ENCODE measurements at places on chromosomes 4 and X. TPM values are rescaled to one million over a fixed set of nuclear protein-coding genes. Genes with fewer than 3 reads are reported as not detected.
A peak's percentile ranks its signal among the peaks of the same experiment; 100 is the strongest.

DNA sequence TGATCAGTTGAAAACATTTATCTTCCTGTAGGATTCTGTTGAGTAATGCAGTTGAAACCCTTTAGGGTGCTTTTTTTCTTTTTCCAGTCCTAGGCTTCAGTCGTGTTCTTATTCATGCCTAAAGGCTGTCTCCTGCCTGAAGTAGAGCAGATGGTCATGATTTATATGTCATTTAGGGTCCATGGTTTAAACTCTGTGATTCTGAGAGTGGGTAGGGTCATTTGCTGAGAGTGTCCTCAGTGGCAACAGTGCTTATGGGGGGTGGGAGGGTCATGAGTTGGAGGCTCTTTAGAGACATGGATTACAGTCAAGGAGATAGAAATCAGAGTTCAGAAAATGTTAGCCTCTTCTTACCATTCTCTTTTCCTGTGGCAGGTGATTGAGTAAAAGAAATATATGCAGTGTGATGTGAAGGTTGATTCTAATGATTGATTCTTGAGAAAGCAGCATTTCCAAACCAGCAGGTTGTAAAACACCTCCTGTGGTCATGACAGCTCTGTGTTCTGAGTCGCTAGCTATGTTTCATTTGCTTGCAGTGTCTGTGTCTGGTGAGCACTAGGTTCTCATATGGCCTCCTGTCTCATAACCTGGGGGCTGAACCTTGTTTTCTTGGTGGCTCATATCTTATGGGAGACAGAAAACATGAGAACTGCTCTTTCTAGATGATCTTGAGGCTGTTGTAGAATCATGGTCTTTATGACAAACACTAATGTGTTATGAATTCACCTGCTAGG is 60.4 kb downstream of the JADE1 start:
- H3K27me3 ChIP-seq: no peaks in the 10 kb centered on the region
- peaks cover 6% of the 10 kb centered on the region for H3K4me1 ChIP-seq
- H3K36me3 ChIP-seq: peaks cover 14% of the 10 kb centered on the region
- no peak overlapping the region for H3K27ac ChIP-seq
- no peak overlapping the region for H3K4me3 ChIP-seq

- H3K4me3 ChIP-seq: no peak overlapping the region
- no peaks in the 10 kb centered on the region for H3K36me3 ChIP-seq
- DNase-seq: no peak
- no peak overlapping the region for H3K27ac ChIP-seq
- H3K4me1 ChIP-seq: no peaks in the 10 kb centered on the region
- H3K27me3 ChIP-seq: no peaks in the 10 kb centered on the region
Measured at GRCh38 chr4:111535792-111536191, 609.5 kb upstream of the FAM241A start.

DNA sequence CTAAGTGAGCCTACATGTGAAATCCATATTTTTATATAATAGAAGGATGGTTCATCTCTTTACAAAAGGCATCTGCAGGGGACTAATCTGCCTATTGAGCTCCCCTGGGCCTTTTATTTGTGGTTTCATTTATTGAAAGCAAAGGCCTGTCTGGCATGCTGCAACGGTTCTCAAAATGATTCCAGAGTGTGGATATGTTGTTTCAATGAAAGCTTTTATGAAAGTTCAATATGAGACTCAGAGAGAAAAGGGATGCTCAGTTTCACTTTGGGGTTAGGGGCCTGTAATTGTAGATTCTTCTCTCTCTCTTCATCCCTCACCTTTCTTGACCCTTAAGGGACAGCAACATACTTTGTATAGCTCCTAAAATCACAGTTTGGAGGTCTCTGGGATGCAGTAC is 204.2 kb upstream of the CASK start:
- H3K36me3 ChIP-seq: no peaks in the 10 kb centered on the region
- no peak for DNase-seq
- no peaks in the 10 kb centered on the region for H3K27me3 ChIP-seq
- H3K27ac ChIP-seq: no peak overlapping the region
- no peaks in the 10 kb centered on the region for H3K4me1 ChIP-seq
- no peak overlapping the region for H3K4me3 ChIP-seq

DNA sequence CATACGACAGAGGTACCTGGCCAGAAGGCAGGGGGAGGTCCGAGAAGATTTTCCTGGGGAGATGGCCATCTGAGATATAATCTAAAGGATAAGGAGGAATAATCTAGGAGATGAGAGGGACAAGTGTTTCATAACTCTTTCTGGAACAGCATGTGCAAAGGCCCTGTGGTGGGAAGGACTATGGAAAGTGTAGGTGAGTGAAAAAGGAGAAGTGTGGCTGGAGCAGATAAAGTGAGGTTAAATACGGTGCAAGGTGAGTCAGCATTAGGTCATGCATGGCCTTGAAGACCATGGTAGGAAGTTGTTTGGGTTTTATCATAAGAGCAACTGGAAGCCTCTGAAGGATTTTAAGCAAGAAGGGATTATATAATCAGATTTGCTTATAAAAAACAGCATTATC is 34.6 kb upstream of the MTM1 start:
- H3K27ac ChIP-seq: no peak overlapping the region
- no peak overlapping the region for H3K4me3 ChIP-seq
- no peaks in the 10 kb centered on the region for H3K36me3 ChIP-seq
- no peak for DNase-seq

DNA sequence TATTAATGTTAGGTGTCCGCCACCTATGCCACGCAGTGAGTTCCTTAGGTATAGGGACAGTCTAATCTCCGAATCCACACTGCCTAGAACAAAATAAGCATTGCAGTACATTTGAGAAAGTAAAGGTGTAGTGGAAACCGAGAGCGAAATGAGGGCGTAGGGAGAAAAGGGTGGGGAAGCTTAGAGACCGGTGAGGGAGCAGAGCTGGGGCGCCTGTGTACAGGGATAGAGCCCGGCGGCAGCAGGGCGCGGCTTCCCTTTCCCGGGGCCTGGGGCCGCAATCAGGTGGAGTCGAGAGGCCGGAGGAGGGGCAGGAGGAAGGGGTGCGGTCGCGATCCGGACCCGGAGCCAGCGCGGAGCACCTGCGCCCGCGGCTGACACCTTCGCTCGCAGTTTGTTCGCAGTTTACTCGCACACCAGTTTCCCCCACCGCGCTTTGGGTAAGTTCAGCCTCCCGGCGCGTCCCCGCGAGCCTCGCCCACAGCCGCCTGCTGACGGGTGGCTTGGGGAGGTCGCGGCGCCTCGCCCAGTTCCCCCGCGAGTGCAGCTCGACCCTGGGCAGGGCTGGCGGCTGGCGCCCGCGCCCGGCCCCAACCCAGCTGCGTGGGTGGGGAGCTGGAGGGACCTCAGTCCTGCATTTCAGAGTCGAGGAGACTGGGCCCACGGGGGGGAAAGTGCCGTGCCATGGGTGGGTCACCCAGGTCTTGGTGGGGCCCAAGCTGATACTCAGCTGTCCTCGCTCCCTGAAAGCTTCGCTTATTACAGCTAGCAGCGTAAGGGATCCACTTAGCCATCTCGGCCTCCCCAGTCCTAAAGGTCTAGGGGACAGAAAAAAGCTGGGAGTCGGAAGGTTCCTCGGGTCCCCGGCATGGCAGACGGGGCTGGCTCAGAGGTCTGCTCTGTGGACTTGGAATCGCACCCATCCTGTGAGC is at the start of gene ANXA3:
Gene ANXA3, plus strand, starts transcription at position 351 of the 932 bp plus-strand sequence. CDS start 2,704 bp downstream, outside the sequence.
- no peaks in the 10 kb centered on the region for H3K36me3 ChIP-seq
- peak within 1 kb of the TSS; percentile 13 for H3K4me3 ChIP-seq
- DNase-seq: no peak
- no peaks in the 10 kb centered on the region for H3K27me3 ChIP-seq
- no peaks in the 10 kb centered on the region for H3K4me1 ChIP-seq
- H3K27ac ChIP-seq: no peak within 1 kb of the TSS

GRCh38 chr4:78288327-78288726 is 231.2 kb downstream of the FRAS1 start:
- H3K36me3 ChIP-seq: no peaks in the 10 kb centered on the region
- H3K4me3 ChIP-seq: no peak overlapping the region
- H3K27ac ChIP-seq: no peak overlapping the region
- peak; percentile 54 for DNase-seq

DNA sequence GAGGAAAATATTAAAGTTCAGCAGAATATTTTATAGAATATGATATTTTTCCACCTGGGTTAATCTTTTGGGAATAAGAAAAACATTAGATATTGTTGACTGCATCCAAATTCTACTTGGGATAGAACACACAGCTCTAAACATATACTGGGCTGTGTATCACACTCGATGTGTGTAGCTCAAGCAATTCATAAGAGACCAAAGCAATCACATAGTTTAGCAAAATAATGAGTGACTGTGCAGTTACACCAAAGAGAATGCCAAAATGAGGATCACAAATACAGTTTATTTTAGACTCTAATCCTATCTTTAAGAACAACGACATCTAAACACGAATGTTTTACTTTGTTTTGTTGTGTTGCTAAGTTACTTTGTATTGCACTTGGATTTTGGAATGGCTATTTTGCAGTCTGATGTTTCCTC is 101.2 kb downstream of the CBR4 start:
- H3K4me3 ChIP-seq: no peak overlapping the region
- H3K27ac ChIP-seq: no peak overlapping the region

- no peak overlapping the region for H3K4me3 ChIP-seq
- H3K4me1 ChIP-seq: peaks cover 21% of the 10 kb centered on the region
- no peaks in the 10 kb centered on the region for H3K27me3 ChIP-seq
- no peaks in the 10 kb centered on the region for H3K36me3 ChIP-seq
Measured at GRCh38 chr4:113637363-113637762, 124.2 kb downstream of the CAMK2D start.

DNA sequence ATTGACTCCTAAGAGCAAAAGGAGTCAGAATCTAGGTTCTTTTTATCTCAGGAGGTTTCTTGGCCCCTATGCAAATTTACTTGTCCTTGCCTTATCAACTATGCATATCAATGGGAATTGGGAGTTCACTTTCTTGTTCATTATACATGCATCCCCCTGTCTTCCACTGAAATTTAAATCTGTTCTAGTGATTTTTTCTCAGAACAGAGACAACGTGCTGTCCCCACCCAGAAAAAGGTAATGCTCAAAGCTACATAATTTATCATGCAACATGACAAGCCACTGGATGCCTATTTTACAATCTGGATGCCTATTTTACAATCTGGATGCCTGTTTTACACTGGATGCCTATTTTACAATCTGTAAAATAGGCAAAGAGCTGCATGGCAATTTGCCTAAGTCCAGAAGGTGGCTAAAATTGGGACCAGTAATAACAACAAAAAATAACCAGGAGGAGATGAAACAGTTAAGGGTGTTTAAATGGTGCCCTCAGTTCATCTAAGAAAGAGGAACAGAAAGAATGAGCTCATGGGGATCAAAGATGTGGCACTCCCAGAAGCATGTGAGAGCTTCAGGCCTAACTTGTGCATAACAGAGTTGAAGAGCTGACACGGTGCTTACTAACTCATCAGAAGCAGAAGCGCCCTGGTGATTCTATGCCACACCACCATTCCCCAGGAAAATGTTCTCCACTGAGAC is 537.8 kb upstream of the BOD1L1 start:
- H3K27me3 ChIP-seq: no peaks in the 10 kb centered on the region
- no peak overlapping the region for H3K27ac ChIP-seq
- H3K4me3 ChIP-seq: no peak overlapping the region

Gene PRR32
- not detected for polyA plus RNA-seq

Gene CSAG3
- polyA plus RNA-seq: not detected

Gene SMIM14
- 25.9 TPM for polyA plus RNA-seq
